GOT3 (cell line): ENCODE measurements at places on chromosomes 12 and 14.

DNA sequence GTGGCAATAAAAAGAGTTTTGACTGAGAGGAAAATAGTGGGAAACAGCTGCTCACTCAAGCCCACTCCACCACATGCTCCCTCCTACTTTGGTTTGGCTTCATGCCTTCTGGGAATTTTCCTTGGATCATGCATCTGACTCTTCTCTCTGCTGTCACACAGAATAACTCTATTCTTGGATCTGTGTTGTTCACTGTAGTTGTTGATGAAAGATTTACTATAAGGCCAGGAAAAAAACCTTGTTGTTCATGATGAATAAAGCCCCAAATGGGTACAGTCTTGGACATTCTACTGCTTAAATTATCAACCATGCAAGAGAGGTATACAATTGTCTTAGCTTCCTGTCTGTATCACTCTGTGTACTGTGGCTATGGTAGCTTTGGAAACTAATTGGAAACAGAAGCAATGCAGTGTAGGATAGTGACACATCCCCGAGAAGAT lies 70.5 kb downstream of the TMX1 start:
- no peak for DNase-seq

GRCh38 chr14:97393244-97393643 lies 596.1 kb downstream of the VRK1 start:
- no peak for DNase-seq

GRCh38 chr12:21296348-21296747 lies 38.4 kb downstream of the SLCO1A2 start:
- no peak for DNase-seq

DNA sequence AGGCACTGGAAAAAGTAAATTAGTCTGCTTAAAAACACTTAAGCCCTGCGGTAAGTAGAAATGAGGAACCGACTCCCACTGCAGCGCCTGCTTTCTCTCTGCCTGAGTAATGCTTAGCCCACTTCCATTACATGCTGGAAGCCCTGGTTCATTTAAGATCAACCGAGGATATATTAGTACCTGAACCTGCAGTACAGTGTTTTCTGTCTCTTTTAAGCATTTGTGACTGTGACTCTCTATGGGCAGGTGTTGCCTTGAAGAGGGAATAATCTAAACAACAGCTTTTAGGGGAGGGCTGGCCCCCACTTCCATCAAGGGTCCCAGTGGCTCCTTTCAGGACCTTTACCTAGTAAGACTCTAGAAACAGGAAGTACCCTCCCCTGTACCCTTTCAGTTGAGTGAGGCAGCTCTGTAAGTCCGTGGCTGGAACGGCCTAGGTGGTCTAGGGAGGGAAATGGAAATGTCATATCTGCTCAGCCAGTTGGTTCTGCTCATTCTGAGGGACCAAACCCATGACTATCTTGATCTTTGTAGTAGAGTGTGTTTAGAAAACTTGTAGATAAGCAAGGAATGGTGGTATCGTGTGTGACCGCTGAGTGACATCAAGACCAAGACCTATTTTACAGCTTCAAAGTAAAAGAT lies 56.2 kb downstream of the FNTB start:
- no peak for DNase-seq

GRCh38 chr12:20018406-20018805 lies 349.9 kb upstream of the PDE3A start:
- no peak for DNase-seq

GRCh38 chr14:71702786-71703185 lies 229.4 kb upstream of the RGS6 start:
- no peak for DNase-seq

GRCh38 chr12:20220339-20220738 lies 148.0 kb upstream of the PDE3A start:
- no peak for DNase-seq

DNA sequence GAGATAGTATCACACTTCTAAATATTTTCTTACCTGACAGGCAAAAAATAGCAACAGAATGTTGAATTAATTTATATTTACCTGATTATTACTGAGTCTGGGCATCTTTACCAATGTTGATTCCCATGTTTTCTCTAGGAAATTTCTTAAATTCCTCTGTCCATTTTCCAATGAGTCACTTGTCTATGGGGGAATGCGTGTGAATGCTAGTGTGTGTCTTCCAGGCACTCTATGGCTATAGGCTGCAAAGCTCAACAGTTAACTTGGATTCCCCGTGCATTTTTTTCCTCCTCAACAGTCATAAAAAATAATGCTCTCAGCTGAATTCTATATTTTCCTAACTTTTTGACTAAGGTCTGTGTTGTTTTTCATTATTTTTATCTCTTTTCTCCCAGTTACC lies 1385.8 kb upstream of the FLRT2 start:
- DNase-seq = no peak

DNA sequence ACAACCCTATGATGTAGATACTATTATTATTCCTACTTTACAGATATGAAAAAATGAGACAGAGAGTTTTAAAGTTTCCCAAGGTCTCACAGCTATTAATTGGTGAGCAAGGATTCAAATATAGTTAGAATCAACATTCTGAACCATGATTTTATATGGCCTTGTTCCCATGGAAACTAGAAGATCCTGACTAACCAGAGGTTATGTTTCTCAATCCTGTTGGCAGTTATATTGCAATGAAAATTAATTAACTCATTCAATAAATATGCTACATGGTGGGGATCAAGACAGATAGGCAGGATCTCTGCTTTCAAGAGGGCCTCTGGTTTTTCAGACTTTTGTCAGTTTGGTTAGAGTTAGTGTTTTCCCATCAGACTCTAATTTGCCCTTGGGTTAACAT lies 9.3 kb upstream of the FUT8 start:
- DNase-seq = no peak

DNA sequence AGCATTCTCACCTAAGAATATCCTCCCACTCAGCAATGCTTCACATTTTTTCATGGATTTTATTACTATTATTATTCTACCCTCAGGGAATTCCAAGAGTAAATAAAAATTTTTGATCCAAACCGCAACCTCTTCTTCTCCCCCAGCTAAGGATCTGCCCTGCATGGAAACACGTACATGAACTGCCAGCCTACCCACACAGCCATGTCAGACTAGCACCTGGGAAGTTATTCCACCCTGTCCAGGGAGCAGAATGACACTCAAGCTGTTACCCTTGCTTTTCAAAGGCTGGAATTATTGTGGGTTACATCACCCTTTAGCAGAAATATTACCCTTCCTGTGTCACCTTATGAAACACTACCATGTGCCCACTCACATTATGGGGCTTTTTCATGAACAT lies 227.3 kb upstream of the USP15 start:
- no peak for DNase-seq

- DNase-seq = no peak
These were observed 2.4 kb downstream of the CEP170B start for GRCh38 chr14:104867371-104868059.

DNA sequence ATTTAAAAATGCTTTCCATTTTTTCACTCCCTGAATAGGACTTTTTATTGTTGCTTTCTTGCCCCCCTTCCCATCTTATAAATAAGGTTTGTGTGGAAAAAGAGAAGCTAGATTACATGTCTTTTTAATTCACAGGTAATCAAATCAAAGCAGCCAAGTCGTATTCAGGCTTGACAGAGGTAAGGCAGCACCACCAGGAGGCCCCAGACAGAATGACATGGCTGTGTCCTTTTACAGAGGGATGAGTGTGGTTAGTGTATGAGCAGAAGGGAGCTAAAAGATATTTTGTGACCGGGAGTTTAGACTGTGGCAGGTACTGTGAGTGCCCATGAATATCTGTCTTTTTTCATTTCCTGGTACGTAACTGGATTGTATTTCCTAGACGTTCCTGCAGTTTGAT lies 596.1 kb downstream of the ETNK1 start:
- DNase-seq = no peak

GRCh38 chr12:20494851-20495250 lies 126.5 kb downstream of the PDE3A start:
- no peak for DNase-seq

- DNase-seq = no peak
These were observed 958.7 kb downstream of the FSCB start for GRCh38 chr14:43548368-43548767.

DNA sequence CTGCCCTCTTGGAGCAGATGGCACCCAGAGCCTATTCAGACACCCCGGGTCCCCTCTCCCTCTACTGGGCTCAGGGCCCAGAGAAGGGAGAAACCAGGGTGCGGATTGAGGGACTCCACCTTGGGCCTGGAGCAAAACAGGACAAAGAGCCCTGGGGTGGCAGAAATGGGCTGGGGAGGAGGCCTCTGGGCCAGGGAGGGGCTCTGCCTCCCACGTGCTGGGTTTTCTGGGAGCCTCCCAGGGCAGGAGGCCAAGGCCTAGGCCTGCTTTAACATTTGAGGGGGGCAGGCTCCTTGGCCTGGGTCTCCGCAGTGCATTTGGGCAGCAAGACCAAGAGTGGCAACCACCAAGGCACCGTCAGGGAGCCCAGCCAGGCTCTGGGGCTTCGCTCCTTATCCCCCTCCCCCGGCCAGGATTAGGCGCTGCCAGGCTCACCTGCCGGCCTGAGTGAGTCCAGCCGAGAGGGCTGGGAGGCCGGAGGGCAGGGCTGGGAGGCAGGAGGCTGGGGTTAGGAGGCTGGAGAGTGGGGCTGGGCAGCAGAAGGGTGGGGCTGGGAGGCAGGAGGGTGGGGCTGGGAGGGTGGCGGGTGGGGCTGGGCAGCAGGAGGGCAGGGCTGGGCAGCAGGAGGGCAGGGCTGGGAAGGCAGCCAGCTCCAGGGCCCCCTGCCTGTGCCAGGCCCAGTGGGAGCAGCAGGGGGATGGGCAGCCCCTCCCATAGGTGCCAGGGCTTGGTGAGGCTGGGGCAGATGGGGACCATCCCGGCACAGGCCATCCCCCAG lies 101.8 kb upstream of the EIF5 start:
- DNase-seq = no peak

GRCh38 chr12:67508830-67509229 lies 139.7 kb upstream of the DYRK2 start:
- no peak for DNase-seq

- no peak for DNase-seq
These were observed 36.9 kb upstream of the NCOR2 start for GRCh38 chr12:124604264-124604680.

DNA sequence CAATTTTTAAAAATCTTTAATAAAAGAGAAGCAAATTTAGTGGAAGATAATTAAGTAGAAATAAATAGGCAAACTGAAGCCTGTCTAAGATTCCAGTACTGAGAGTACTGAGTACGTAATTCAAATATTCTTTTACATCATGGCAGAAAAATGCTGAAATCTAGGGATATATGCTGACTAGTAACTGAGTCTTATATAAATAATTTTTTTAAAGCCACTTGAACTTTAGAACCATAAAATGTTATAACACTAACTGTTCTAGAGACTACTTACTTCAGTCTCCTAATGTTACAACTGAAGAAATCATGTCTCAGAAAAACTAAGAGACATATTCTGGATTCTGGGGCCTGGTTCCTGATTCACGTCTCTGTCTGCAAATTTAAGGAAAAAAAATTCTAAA lies 230.6 kb upstream of the PLEKHG7 start:
- no peak for DNase-seq

DNA sequence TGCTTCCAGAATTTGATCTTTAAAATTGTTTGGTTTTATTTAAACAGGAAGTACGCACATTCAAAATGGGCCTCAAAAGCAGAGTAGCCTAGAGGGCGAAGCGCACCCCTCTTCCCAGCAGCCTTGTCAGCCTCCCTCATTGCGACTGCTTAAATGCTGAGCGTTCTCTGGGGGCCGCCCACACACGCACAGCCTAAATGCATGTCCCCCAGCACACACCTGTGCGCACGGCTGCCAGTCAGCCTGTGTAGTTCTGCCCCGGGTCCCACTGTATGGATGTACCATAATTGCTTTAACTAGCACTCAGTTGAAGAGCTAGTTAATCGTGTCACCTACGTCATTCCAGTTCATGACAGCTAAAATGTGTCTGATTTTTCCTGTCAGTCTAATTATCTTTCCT lies 79.3 kb downstream of the TESC start:
- DNase-seq = no peak

- DNase-seq = no peak
These were observed 884 bp upstream of the AMN1 start for GRCh38 chr12:31729705-31730104.

- DNase-seq = no peak
These were observed 54.4 kb downstream of the SPPL3 start for GRCh38 chr12:120849765-120850164.

- no peak for DNase-seq
These were observed 408.5 kb upstream of the DCN start for GRCh38 chr12:91590966-91591638.

DNA sequence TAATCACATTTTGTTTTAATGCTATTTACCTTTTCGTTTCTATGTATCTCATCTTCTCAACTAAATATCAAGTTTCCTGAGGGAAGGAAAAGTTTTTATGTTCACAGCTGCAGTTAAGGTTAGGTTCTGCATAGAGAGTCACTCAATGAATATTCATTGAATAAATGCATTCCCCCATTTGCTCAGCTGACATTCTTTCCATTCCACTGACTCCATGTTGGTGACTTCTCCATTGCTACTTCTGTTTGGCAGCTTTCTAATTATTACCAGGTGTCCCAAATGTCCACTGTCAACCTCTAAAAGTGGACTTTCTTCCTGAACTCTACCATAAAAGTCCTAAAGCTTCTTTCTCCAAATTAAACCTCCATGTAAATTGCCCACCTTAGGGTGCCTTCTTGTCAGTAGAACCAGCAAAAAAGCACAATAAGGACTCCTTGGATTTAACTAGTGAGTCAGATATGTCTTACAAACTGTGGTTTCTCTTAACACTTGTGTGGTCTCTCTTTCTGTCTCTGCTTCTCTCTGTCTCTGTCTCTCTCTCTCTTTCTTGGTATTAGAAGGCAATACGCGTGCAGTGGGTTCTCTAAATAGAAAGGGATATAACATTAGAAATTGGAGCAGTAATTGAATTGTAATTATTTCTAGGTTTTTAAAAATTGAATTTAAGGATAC lies 85.9 kb downstream of the TMEM117 start:
- no peak for DNase-seq

- no peak for DNase-seq
These were observed 41.3 kb downstream of the CDC42BPB start for GRCh38 chr14:103016071-103016470.

GRCh38 chr14:35391388-35391710 lies 13.2 kb downstream of the NFKBIA start:
- no peak for DNase-seq

- DNase-seq = no peak
These were observed 479.8 kb downstream of the FUT8 start for GRCh38 chr14:65892315-65892714.

DNA sequence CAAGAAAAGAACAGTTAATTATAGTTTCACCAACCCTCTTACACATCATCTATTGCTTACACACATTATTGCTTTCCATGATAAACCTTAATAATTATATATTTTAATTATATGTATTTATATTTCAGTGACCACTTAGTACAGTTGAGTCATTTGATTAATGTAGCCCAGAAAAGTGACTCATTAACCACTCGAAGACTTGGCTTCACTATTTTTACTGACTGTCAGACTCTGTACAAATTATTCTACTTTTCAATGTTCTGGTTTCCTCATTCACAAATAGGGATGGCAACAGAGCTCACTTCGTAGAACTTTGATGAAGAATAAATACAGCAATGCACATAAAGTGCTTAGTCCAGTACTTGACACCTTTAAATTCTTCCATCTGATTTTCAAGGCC lies 98.3 kb downstream of the CFAP54 start:
- DNase-seq = no peak
